ENCODE measurements at places on chromosomes 11 and 22. TPM values are rescaled to one million over a fixed set of nuclear protein-coding genes. Genes with fewer than 3 reads are reported as not detected.

DNA sequence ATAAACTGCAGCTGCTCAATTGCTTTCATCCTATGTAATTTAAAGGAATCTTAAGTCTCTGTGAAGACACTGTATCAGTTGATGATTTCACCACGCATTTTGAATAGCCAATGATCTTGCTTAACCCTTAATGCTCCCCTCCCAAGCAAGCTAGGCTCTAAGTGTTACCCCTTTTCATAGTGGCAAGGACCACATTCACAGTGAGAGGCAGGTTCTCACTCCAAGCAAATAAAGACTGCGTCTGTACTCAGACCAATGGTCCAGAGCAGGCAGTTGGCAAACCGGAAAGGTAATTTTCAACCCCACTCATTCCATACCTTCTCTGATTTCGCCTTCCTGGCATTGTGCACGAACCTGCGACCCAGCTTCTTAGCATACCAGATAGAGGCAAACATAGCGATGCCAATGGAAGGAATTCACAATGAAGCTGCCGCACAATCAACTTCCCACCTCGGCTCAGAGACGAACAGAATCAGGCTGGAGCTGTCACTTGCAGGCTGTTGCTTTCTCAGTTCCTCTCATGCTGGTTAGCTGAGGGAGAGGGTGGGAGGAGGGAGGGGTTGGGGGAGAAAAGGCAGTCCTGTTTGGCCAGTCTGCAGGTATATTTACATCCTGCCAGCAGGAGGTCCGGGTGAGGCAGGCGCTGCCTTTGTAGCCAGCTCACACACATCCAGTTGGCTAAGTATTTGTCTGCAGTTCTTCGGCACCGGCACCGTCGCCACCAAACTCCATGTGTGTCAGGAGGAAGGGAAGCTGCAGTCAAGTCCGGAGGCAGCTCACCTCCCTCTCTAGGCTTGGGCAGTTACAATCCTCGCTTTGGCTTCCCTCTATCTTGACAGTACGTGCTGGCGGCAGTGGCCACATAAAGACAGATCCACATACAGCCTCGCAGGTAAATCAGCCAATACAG lies 1151.2 kb upstream of the CCDC90B start:
- no peak for DNase-seq

- peak; percentile 59 for DNase-seq
Observed at GRCh38 chr11:111729831-111730311, 36.3 kb downstream of the PPP2R1B start.

STARD10 gene
- 16.1 TPM for total RNA-seq

- no peak for DNase-seq
Observed at GRCh38 chr11:73387594-73388264, 11.5 kb downstream of the RELT start.

LRRN4CL gene
- 0.37 TPM for total RNA-seq

TECTA gene
- total RNA-seq, result 0.28 TPM

DNA sequence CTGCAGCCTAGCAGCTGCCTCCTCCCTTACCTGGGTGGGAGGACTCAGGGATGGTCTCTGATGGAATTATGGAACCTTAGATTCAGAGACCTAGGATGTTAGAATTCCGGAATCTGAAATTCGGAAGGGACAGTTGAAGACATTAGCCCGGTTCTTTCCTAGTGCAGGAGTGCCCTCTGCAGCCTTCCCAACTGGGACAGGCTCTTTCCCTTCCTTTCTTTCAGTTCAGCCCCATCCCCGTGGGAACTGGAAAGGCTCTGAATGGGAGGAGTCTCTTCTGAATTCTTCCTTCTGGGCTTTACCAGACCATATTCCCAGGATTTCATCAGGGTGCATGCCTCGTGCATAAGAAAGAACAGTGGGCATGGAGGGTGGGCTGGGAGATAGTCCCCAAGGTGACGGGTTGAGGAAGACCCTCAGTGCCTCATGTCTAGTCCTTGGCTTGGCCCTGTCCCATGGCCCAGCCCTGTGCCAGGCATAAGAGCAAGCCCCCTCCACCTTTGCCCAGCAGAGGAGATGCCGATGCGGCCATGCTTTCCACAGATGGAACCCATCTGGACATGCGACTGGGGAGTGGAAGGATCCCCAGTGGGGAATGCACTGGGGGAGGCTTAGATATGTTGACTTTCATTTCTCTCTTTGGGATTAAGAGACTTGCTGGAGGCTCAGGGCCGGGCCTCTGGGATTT lies 14.4 kb downstream of the DNAJB13 start:
- DNase-seq, result no peak

MIOX gene
- not detected for total RNA-seq

TEX54 gene
- total RNA-seq, result not detected

DNA sequence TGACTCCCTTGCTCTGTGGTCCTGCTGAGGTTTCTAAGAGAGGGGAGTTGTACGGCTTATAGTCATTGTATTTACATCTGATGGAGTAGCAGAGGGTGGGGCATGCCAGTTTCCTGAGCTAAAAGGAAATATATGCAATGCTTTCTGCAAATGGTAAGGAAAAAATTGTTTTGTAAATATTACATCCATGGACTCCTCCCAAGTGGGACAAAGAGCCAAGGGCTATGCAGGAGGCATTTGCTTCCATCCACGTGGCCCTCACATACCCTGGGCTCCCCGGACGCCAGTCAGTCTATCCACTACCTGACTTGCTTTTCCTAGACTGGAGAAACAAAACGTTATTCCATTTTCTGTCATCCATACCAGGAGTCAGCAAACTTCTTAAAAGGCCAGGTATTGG lies 59.7 kb upstream of the PITPNB start:
- DNase-seq, result no peak

DNA sequence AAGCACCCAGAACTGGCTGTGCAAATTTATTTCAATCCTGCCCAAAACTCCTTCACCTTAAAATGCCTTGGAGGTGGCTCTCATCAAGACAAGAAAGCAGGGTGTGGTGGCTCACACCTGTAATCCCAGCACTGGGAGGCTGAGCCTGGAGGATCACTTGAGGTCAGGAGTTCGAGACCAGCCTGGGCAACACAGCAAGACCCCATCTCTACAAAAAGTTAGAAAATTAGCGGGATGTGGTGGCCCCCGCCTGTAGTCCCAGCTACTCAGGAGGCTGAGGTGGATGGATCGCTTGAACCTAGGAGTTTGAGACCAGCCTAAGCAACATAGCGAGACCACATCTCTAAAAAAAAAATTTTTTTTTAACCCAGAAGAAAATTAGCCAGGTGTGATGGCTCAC lies 689 bp upstream of the RAB39A start:
- DNase-seq, result no peak

DNA sequence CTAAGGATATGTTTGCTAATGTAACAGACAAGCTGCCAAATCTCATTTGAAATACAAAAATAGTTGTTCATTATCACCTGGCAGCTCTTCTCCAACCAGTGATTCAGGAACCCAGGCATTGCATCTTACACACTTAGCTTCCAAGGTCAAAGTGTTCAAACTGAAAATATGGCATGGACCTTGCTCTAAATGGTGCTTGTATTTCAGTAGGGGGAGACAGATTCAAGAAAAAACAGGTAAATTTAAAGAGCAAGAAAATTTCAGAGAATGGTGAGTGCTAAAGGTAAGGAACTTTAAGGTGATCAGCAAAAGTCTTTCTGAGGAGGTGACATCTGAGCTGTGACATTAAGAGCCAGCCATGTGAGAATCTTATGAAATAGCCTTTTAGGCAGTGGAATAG lies 82.8 kb upstream of the E2F8 start:
- DNase-seq, result peak; percentile 8

- DNase-seq, result no peak
Observed at GRCh38 chr11:113904379-113905101, at the start of gene HTR3B. TSS of gene HTR3B (plus strand) at chr11:113904796. CDS start at chr11:113904934, 138 bp downstream.

FAM111A gene
- total RNA-seq, result 57.4 TPM

FAM227A gene
- total RNA-seq, result 1.9 TPM

Measured in endothelial cell of umbilical vein (primary cell).